ENCODE measurements at places on chromosomes 3 and 15. TPM values are rescaled to one million over a fixed set of nuclear protein-coding genes. Genes with fewer than 3 reads are reported as not detected.

GRCh38 chr3:112133626-112134334 is 732 bp upstream of the GCSAM start:
- no peak for DNase-seq

GRCh38 chr15:75456710-75457109 is 5.2 kb upstream of the SIN3A start:
- DNase-seq = peak; percentile 14

DNA sequence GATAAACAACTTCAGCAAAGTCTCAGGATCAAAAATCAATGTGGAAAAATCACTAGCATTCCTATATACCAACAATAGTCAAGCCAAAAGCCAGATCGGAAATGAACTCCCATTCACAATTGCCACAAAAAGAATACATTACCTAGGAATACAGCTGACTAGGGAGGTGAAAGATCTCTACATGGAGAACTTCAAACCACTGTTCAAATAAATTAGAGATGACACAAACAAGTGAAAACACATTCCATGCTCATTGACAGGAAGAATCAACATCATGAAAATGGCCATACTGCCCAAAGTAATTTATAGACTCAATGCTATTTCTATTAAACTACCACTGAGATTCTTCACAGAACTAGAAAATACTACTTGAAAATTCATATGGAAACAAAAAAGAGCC is 94.2 kb upstream of the PSMD6 start:
- no peak for DNase-seq

DNA sequence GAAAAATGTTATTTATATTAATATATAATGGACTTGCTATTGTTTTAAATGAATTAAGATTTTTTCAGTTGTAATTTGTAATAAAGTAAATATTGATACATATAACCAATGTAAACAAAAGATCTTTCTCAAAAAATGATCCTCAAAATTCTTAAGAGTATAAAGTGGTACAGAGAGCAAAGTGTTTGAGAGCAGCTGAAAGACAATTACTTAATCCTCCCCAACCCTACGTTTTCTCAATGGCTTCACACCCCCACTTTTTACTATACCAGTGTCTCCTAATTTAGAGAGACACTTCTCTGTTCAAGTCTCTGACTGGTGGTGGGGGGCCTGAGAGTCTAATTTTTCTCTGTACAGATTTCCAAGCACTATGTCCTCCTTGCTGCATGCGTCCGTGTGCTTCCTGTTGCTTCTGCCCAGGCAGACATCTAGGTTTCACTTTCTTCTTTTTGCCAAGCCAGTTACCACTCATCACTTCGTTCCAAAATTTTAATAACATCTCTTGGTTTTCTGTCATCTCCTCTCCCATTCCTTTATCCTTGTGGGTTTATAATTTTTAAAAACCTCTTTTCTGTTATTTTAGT is 276.3 kb upstream of the DNAJC19 start:
- no peak for DNase-seq

- peak; percentile 14 for DNase-seq
These were observed 50.6 kb downstream of the GMNC start for GRCh38 chr3:190811775-190812480.

Gene EPHB1
- not detected for total RNA-seq

Gene DGKG
- total RNA-seq = 0.98 TPM

Data from activated naive CD4-positive, alpha-beta T cell treated with anti-CD3 and anti-CD28 coated beads for 36 hours (primary cell).